Kidney capillary endothelial cell (primary cell): ENCODE measurements at places on chromosomes 13 and 19.

- no peak for DNase-seq
Observed at GRCh38 chr19:37899966-37900365, 6.4 kb downstream of the WDR87 start.

DNA sequence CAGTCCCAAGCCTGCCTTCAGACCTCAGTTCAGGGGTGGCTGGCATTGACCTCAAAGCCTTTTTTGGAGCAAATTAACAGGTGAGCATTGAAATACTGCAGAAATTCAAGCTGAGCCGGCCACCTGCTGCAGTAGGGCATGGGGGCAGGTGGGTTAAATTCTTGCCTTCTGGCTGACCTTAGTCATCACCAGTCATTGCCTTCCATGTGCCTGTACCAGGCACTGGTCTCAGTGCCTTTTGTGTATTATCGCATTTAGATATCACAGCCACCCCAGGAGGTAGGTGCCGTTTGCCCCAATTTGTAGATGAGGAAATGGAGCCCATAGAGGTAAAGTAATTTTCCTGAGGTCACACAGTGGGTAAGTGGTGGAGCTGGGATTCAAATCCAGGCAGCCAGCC lies 7.2 kb downstream of the PPP1R37 start:
- no peak for DNase-seq

- DNase-seq, result no peak
Observed at GRCh38 chr13:111908361-111908760, 158.6 kb upstream of the SOX1 start.

DNA sequence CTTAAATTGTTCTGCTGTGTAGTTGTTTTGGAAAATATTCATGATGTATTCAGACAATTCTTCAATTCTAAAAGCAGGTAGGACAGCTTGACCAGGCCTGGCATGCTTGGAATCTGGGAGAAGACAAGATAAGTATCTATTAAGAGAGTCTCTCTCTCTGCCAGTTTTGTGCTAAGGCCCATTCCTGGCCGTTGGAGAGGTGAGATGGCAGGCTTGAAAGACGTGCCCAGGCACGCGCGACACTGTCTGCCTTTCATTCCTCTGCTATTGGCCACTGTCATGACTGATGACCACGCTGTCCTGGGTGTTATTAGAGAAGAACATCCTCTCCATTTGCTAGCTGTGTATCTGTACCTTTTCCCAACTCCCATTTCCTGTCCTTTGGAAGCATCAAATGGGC lies 90.3 kb downstream of the LHFPL6 start:
- DNase-seq, result no peak

DNA sequence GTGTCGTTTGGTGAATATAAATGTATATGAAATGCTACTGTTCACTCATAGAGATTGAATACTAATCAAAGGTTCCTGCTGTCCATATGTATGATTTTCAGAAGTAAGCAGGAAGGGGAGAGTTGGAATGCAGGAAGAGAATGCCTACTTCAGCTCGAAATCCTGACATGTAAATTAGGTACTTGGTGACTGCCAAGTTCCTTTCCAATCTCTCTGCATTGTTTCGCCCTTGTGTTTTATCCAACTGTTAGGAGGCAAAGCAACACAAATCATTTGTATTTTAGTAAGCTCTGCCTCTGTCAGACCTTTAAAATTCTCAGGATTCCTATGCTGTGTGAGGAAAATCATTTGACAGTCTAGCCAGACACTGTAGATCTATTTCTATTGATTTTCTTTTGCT lies 9.0 kb downstream of the STARD13 start:
- peak; percentile 10 for DNase-seq

DNA sequence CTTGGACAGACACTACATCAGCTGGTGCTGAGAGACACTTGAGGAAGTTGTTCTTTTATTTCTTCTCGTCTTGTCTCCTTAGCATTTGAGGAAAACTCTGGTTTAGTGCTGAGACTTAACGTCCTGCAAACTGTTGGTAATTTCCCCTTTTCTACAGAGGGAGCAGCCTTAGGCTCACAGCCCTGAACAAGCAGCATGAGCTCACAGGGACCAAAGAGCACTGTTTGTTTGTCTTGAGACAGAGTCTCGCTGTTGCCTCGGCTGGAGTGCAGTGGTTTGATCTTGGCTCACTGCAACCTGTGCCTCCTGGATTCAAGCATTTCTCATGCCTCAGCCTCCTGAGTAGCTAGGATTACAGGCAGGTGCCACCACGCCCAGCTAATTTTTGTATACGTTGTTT lies 5.5 kb downstream of the ZNF805 start:
- no peak for DNase-seq

DNA sequence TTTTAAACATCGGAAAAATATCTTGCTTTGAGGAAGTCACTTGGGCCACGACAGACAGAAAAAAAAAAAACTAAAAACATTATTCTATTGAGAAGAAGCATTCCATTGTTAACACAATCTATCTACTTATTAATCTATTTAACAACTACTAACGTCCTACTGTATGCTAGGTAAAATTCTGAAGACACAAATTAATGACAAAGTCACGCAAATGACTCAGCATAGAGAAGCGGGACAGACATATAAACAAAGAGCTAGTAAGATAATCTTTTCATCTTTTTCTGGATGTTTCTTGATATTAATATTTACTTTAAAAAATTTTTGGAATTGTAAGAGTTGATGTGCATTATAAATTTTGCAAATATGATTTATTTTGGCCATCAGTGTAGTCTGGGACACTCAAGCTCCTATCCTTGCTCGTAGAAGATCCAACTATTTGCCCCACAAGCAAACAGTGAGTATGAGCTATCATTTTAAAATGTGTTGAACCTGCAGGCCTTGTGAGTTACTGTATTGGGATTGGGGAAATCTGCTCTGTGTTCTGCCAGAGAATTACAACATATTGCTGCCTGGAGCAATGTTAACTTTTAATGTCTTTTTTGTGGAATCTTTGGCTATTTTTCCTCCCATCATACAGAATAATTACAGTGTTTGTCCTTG lies 109.1 kb downstream of the PCDH9 start:
- DNase-seq, result no peak

- DNase-seq, result no peak
Observed at GRCh38 chr13:19178901-19179593, 2.6 kb downstream of the TUBA3C start.

- no peak for DNase-seq
Observed at GRCh38 chr13:108682714-108683113, 53.3 kb downstream of the MYO16 start.

- DNase-seq, result peak; percentile 24
Observed at GRCh38 chr13:106534639-106535551, 567 bp downstream of the EFNB2 start.

- no peak for DNase-seq
Observed at GRCh38 chr13:74203576-74203975, 69.4 kb upstream of the KLF12 start.

GRCh38 chr19:15412832-15413231 lies 6.0 kb downstream of the AKAP8L start:
- no peak for DNase-seq

GRCh38 chr19:29397748-29398147 lies 128.0 kb upstream of the VSTM2B start:
- no peak for DNase-seq

GRCh38 chr13:95075506-95075905 lies 225.7 kb downstream of the ABCC4 start:
- no peak for DNase-seq

GRCh38 chr19:13128583-13128982 lies 10.5 kb downstream of the NACC1 start:
- DNase-seq, result no peak

DNA sequence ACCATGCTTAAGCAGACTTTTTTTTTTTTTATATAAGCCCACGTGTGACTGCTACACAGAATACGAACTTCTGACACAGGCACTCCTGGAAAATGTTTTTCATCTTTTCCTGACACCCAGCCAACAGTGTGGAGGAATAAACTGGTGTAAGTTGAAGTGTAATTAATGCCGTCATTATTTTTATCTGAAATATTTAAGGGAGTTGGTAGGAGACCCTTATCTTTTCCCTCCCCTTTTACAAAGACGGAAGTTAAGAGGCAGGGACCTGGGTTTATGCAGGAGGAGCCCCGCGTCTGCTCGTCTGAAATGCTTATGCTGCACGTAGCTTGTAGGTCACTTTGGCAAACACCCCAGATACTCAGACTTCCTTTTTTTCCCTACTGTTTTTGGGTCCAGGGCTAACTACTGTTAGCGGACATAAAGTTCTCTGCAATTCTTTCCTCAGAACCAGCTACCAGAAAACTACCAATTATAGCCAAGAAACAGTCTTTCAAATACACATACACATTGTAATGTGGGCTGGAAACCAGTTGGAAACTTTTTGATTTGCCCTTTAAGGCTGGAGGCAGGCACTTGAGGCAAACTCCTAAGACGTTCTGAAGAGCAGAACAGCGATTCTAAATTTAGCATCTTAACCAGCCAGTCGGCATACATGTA lies 50.8 kb downstream of the EFNB2 start:
- DNase-seq, result no peak

GRCh38 chr13:42762251-42762650 lies 19.1 kb upstream of the FAM216B start:
- DNase-seq, result no peak

DNA sequence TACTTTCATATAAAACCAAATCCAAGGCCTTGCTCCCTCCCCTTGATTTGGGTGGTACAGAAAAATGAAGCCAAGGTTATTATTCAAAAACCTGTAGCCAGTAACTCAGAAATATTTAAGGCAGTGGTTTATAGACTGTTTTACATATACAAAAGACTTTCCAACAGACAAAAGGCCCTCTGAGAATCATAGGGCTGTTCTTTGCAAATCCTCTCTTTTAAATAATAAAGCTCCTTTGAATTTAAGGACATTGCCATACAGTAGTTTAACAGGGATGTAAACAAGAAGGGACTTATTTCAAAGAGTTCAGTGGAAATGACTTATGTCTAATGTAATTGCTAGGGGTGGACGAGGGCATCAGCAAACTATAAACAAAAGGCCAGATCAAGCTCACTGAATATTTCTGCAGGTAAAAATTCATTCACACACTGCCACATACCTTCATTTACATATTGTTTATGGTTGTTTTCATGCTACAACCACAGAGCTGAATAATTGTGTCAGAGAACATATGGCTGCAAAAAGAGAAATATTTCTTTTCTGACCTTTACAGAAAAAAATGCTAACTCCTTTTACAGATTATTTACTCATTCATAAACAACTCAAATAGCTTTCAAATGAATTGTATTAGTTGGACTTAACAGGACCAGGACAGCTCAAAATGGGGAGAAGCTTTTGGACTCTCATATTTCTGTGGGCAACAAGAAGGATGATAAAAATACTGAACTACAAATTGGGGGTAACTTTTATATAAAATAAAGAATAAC lies 665.6 kb downstream of the SLITRK1 start:
- no peak for DNase-seq

DNA sequence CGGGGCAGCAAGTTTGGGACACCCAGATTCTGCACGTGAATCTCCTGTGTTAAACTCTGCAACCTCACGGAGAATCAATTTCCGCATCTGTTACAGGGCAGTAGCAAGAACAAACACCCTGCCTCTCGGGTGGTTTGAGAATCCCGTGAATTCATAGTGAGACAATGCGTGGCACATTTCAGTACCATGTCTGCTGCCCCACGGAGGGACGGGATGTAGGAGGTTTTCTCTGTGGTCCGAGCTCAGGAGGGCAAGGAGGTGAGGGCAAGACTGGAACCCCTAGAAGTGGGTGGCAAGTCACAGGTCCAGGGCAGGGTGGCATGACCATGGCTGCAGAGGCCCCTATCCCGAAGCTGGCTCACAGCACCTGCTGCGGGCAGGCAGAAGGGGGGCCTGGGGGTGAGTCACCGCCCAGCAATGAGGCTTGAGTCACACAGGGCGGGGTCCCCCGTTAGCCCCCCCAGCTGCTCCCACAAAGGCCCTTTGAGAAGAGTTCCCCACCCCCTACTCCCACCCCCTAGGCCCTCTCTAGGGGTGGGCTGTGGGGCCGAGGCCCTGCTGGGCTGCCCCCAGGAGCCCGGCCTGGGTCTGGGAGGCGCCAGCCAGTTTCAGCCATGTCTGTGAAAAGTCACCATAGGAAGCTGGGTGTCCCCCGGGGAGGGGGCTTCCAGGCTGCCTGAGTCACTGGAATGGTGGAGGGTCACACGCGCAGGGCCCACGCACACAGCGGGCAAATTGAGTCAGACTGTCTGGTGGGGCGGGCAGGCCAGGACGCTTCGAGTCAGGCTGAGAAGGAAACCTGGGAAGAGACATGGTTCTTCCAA lies 25.8 kb upstream of the NANOS3 start:
- peak; percentile 85 for DNase-seq

GRCh38 chr13:107157271-107157670 lies 589.3 kb upstream of the ARGLU1 start:
- DNase-seq, result no peak

DNA sequence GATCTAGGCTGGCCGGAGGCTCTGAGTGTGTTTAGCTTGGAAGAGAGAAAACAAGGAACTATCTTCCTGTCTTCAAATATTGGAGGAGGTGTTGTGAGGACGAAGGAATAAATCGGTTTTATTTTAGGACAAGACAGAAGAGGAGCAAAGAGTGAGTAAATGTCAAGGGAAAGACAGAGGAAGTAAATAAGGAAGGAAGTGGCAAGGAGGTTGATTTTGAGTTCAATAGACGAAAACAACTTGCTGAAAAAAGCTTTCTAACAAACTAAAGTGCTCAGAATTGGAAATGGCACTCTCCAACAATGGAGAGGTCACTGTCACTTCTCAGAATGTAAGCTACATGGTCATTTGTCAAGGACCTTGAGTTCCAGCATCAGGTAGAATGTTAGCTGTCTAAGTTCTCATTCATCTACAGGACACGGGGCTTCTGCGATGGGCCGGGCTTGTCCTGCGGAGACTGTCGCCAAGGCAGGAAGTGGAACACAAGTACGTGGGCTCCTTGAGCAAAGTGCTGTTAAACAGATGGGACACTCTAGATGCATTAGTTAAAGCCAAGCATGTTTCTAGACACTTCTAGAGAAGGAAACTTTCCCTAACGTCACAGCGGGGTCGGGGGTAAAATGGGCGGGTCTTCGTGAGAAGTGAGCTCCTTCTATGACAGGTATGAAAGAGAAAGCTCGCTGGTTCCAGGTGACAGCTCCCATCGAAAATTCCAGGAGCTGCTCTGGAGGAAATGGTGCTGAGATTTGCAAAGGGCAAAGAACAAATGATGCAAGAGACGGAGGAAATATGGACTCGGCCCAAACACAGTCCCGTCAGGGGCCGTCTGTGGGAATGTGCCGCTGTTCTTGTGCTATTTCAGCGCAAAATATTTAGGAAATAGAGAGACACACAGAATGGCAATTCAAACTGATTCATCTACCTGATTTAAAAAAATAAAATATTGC lies 103.9 kb upstream of the UBL3 start:
- DNase-seq, result no peak

- DNase-seq, result no peak
Observed at GRCh38 chr13:97212601-97213040, 9.5 kb upstream of the MBNL2 start.
